ENCODE measurements at places on chromosomes 6 and 20. TPM values are rescaled to one million over a fixed set of nuclear protein-coding genes. Genes with fewer than 3 reads are reported as not detected.

DNA sequence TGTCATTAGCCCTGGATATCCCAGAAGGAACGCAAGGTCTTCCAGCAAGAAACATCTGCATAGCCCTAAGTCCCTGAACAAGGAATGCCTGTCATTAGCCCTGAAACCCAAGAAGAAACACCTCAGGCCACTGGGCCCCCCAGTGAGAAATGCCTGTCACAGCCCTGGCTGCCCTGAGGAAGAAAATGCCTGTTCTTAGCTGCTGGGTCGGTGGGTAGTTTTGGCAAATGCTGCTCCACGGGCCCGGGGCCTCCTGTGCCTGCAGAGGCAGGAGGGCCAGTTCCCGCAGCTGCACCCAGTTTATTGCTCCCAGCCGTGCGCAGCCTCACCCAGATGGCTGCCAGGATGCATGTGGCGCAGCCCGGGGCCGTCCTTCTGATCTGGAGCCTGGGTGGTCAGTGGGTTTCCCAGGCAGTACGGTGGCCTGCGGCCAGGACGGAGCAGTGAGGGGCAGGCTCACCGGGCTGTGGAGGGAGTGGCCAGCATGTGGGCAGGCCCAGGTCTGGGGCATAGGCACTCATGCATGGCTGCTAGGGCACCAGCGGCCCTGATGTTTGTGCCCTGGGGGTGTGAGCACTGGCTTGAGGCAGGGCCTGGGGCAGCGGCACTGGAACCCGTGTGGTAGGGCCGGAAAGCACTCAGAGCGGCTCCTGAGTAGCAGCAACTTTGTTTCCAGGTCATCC is 219.0 kb downstream of the ERMARD start:
- no peak for DNase-seq

DNA sequence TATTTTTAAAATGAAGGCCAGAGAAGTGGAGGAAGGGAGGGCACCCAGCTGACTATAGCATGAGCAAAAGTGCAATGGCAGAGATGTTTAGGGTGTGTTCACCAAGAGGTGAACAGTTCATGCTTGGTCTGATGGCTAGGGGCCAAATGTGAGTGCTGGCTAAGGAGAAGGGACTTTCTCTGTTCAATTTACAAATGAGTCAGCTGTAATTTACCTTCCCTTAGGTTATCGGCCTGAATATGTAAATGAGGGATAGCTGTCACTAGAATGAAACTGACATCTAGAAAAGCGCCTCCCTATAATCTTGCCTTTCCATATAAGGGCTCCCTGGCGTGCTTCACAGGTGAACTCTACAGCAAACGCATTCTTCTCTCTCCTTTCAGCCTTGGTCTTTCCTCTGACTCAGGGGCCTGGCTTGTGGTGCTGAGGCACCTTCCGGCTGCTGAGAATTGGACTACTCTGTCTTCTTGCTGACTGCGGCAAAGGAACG is 114.7 kb upstream of the BACH2 start:
- no peak for DNase-seq

GRCh38 chr20:32685541-32686529 is 12.1 kb upstream of the C20orf203 start:
- no peak for DNase-seq

The TUBB gene
- 959 TPM for total RNA-seq

The SRMS gene
- total RNA-seq, result not detected
